Activated CD8-positive, alpha-beta T cell treated with anti-CD3 and anti-CD28 coated beads for 36 hours (primary cell): ENCODE measurements at places on chromosomes 6 and 20. TPM values are rescaled to one million over a fixed set of nuclear protein-coding genes. Genes with fewer than 3 reads are reported as not detected.

DNA sequence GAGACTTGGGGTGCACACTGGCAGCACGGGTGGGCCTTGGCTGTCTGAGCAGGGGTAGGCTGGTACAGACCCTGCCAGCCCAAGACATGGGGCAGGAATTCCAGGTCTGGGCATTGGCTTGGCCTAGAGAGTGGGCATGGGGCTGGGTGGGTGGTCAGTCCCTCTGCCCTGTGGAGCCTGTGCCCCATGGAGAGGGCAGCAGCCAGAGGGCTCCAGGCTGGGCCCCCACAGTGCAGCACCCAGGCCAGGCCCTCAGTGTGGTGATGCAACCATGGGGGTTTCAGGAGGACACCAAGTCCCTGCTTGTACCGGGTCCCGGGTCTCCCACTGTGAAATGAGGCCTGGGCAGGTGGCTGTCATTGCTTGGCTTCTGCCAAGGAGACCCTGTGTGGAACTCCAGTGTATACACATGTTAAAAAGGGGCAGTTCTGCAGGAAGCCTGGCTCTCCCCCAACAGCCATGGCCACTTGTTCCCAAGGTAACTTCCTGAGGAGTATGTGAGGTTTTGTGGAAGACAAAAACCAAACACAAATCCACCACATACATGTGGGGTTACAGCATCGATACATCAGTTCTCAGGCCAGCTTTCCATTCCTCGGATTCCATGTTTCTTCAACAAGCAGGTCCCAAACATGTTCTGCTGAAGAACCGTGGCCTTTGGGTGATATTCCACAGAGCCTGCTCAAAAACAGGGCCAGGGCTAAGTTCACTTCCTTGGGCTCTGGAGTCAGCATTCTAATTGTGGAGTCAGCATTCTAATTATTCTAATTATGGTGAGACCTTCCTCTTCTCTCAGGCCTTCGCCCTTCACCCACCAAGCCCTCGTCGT lies 77.3 kb downstream of the DACT2 start:
- DNase-seq, result no peak

Gene CBLN4
- not detected for total RNA-seq

- DNase-seq, result peak; percentile 84
Measured at GRCh38 chr6:37102299-37103168, 67.4 kb upstream of the PIM1 start.

DNA sequence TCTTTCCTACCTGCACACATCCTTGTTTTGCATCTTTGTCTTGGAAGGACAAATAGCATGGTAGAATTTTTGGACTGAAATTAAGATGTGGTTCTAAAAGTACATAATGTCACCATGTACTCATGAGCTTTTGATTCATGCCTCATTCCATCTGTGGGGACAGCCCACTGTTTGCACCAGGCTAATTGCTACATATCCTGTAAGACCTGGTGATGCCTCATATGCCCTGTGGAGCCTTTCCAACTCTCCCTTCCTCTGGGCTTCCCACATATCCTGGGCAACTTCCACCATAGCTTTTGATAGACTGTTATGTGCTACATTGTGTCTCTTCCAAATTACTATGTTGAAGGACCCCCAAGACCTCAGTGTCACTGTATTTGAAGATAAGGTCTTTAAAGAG lies 213.6 kb upstream of the PREP start:
- DNase-seq, result no peak

DNA sequence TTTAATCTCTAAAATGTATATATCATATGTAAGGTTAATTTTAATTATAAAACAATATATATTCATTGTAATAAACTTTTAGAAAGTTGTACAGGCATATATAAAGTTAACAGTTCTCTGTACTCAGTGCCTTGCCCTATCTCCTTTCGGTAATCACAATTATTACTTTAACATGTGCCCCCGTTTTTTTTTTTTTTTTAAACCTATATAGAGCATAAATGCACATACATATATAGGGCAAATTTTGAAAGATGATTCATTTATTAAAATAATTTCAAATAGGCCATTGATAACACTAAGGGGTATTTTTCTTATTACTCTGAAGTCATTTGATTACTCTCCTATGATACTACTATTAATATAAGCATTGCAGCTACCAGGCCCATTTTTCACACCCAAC lies 1.9 kb downstream of the ASF1A start:
- no peak for DNase-seq

DNA sequence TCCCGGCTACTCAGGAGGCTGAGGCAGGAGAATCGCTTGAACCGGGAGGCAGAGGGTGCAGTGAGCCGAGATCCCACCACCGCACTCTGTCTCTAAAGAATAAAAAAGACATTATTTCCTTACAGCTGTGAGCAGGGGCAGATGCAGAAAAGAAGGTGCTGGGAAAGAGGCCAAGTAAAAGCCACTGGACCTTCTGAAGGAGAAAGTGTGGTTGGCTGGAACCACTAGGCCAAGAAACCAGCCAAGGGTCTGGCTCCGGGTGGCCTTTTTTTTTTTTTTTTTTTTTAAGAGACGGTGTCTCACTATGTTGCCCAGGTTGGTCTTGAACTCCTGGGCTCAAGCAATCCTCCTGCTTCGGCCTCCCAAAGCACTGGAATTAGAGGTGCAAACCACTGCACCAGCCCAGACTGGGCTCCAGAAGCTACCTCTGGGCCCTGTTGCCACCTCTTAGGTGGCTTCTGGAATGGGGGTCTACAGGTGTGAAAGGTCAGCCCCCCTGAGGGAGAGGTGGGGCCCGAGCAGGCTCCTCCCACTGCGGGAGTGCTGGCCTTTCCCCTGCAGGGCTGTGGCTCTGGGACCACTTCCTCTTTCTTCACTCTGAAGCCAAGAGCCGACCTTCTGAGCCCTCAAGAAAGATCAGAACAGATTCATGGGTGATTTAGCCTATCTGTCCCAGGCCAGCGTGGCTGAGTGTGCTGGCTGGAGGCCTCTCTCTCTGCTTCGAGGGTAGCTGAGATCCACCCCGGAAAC lies at the start of gene FGD2:
Gene FGD2 (plus strand): TSS at position 595 of the 750 bp plus-strand sequence. CDS start 163 bp downstream, outside the sequence.
- DNase-seq, result no peak

DNA sequence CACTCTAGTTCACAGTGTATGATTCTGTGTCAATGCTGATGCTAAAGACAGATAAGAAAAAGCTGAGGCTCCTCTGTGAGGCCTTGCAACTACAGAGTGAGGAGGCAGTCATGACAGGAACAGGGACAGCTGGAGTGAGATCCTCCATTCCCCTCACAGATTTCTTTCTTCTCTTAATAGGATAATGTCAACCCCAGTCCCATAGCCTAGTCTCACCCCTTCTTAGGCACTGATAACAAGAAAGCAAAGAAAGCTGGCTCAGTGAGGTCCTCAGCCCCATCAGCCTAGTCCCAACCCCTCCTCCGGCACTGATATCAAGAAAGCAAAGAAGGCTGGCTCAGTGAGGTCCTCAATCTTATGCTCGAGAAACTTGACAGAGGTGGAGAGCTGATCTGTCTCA lies 2.1 kb upstream of the PTCHD4 start:
- DNase-seq, result no peak

DNA sequence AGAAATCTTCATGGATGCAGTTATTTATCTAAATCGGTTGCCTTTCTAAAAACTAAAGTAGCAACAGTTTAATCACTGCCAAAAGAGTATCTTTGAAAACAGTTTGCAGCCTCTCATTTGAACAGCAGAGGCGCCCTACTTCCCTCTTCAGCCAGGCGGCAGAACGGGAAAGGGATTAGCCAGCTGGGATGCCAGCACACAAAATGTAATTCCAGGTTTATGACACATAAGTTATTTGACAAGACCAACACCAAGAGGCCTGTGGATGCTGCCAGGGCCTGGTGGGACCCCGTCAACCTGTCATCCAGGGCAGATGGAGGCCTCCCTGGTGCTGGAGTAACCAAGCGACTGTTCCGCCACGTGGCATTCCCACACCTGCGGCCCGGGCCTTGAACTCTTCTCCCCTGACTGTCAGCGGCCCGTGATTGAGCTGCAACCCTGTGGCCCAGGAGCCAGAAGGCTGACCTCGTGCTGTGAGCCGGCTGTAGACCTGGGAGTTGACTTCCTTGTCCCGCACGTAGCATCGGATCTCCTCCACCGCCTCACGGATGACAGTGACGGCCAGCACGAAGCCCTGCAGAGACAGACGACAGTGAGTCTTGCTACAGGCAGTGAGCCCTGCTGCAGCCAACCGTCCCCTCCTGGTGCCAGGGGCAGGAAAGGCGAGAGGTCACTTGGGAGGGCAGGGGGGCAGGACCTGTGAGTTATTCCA lies 55.5 kb downstream of the ATP9A start:
- DNase-seq, result no peak

Gene ZNF311
- 0.31 TPM for total RNA-seq

DNA sequence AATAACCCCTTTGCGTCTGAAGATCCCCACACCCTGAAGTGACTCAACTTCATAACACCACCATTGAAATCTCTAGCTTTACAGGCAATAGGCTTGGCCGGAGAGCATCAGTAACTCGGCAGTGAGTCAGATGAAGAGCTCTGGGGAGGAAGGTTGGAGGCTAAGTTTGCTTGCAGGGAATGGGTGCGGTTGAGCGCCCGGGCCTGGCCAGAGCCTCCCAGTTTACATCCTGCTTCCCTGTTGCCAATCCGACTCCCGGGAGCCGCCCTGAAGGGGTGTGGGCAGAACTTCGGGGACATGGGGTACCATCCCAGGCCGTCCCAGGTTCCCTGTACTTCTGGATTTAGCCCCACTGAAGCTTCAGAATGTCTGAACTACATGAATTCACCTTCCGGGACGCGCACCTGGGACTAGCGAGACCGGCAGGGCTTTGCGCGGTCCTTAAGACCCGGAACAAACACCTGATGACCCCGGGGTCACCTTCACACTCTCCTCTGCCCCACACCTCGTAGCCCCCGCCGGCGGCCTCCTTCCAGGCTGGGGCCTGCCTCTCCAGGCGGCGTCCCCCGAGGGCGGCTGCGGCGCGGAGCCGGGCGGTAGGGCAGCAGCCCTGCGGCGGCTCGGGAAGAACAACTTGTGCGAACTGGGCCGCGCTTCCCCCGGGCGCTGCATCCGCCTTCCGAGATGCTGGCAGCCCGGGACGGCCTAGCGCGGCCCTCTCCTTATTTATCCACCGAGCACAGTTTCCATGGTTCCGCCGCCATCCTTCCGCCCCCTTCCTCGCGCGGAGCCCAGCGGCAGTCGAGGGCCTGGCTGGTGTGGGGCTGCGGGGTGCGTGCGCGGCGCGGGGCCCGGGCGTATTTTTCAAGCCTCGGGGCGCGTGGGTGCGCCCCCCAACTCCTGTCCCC lies 56.6 kb upstream of the RREB1 start:
- peak; percentile 48 for DNase-seq

Gene BCAS1
- total RNA-seq, result not detected

Gene CST5
- total RNA-seq, result not detected

DNA sequence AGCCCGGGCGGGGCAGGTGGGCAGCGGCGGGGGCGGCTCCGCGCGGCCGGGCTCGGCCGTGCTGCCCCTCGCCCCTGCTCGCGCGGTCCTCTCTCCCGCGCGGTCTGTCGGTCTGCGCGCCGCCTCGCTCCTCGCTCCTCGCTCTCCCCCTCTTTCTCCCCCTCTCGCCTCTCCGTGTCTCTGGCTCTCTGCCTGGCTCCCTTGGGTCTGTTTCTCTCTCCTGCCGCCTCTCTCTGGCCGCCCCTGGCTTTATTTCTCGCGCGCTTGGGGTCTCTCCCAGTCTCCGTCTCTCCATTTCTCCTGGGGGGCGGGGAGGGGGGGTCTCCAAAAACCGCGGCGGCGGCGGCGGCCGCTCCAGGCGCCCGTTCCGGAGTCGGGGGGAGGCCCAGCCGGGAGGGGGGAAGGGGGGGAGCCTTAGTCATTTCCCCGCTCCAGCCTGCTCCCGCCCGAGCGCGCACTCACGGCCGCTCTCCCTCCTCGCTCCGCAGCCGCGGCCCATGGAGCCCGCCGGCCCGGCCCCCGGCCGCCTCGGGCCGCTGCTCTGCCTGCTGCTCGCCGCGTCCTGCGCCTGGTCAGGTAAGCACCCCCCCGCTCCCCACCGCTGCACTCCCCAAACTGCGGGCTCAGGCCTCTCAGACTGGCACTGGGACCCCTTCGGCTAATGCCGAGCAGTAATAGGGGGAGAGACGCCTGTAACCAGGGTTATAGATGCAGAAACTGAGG lies at the start of gene SIRPA:
Gene SIRPA (plus strand): TSS at position 457 of the 723 bp plus-strand sequence. CDS start 41 bp downstream, at position 498.
- peak; percentile 11 for DNase-seq

Gene IL17F
- 0.76 TPM for total RNA-seq

Gene TRIM31
- not detected for total RNA-seq
